Thyroid gland (tissue), 4 donors: ENCODE measurements at places on chromosomes 1 and 21. TPM values are rescaled to one million over a fixed set of nuclear protein-coding genes. Genes with fewer than 3 reads are reported as not detected.

DNA sequence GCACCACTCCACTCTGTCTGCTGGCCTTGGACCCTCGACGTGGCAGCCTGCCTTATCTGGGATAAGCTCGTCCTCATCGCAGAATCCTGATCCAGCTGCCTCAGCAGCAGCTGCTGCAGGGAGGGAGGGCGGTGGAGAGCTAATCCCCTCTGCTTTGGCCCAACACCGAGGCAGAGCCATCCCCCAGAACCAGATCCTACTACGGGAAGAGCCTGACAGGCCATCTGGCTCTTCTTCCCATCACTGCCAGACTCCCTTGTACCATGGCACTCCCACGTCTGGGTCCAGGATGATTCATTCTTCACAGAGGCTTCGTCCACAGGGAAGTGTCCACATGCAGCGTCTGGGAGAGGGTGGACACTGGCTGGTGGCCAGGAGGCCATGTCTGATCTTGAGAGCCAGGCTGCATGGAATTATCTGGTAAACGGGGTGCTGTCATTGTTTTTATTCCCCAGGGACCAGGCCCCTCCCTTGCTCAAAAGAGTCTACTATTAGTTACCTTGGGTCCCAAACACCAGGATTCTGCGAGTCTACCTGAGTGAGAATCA is 14.6 kb upstream of the PKP1 start:
- no peaks in the 10 kb centered on the region for H3K27me3 ChIP-seq
- H3K4me1 ChIP-seq, result peaks cover 8% of the 10 kb centered on the region
- H3K27ac ChIP-seq, result no peak overlapping the region
- no peak overlapping the region for H3K4me3 ChIP-seq

- H3K27me3 ChIP-seq, result no peaks in the 10 kb centered on the region
- H3K36me3 ChIP-seq, result peaks cover 21% of the 10 kb centered on the region
- peak overlapping the region; percentile 88 for H3K4me3 ChIP-seq
- DNase-seq, result no peak
- H3K27ac ChIP-seq, result no peak overlapping the region
Observed at GRCh38 chr1:20660363-20660762, 806 bp downstream of the DDOST start.

GRCh38 chr1:21139601-21140000 is 37.1 kb downstream of the EIF4G3 start:
- no peak overlapping the region for H3K27ac ChIP-seq
- DNase-seq, result peak; percentile 62
- H3K36me3 ChIP-seq, result no peaks in the 10 kb centered on the region
- H3K27me3 ChIP-seq, result no peaks in the 10 kb centered on the region
- no peak overlapping the region for H3K4me3 ChIP-seq

GRCh38 chr1:76680651-76681050 is 186.6 kb upstream of the ST6GALNAC5 start:
- H3K27ac ChIP-seq, result no peak overlapping the region
- H3K4me3 ChIP-seq, result no peak overlapping the region
- no peaks in the 10 kb centered on the region for H3K36me3 ChIP-seq

DNA sequence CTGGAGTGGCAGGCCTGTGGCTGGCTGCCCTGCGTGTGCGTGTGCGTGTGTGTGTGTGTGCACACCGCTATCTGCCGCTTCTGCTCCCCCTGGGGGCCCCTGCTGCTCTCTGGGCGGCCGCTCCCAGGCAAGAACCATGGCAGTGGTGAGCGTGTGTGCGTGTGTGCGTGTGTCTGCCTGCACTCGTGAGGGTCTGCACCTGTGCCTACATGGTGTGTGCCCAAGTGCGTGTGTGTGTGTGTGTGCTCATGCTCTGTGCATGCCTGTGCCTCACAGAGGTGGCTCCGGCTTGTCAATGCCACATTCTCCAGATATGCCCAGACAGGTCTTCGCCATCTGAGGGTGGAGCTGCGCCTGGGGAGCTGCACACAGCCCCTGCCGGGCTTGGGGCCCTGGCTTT is 18.7 kb upstream of the PEX10 start:
- no peak overlapping the region for H3K27ac ChIP-seq
- H3K4me3 ChIP-seq, result no peak overlapping the region
- no peak for DNase-seq
- no peaks in the 10 kb centered on the region for H3K27me3 ChIP-seq
- H3K36me3 ChIP-seq, result no peaks in the 10 kb centered on the region

DNA sequence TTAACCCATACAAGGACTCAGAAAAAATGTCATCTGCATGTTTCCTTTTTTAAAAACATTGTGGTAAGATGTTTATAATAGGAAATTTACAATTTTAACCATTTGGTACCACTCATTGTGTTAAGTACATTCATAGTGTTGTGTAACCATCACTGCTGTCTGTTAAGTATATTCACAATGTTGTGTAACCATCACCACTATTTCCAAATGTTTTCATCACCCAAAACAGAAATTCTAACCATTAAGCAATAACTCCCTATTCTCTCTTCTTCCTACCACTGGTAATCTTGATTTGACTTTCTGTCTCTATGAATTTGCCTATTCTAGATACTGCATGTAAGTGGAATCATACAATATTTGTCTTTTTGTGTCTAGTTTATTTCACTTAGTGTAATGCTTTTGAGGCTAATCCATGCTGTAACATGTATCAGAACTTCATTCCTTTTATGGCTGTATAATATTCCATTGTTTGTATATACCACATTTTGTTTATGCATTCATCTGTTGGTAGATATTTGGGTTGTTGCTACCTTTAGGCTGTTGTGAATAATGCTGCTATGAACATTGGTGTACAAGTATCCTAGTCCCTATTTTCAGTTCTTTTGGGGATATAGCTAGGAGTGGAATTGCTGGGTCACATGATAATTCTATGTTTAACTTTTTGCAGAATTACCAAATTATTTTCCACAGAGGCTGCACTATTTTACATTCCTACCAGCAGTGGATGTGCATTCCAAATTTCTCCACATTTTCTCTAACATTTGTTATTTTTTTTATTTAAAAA is 14.1 kb downstream of the HIPK1 start:
- H3K27me3 ChIP-seq, result no peaks in the 10 kb centered on the region
- DNase-seq, result no peak
- H3K4me3 ChIP-seq, result no peak overlapping the region
- H3K4me1 ChIP-seq, result peaks cover 23% of the 10 kb centered on the region

DNA sequence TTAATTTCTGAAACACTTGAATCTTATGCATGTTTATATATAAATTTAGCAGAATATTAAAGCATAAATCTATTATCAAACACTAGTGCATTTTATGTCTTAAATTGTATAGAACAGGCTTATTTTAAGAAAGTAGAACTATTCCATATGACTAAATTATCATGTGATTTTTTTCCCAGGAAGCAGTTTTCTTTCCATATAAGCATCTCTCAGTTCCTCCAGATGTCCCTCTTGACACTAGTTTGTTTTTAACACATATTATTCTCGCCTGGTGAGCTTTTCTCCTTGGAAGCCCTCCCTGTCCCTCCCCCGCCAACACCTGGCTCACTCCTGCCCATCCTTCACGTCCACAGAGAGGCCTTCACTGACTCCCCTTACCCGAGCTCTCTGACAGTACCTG is 48.3 kb upstream of the BCAR3 start:
- H3K27ac ChIP-seq, result peak overlapping the region; percentile 82
- H3K4me3 ChIP-seq, result no peak overlapping the region
- H3K4me1 ChIP-seq, result peaks cover 25% of the 10 kb centered on the region
- no peak for DNase-seq

GRCh38 chr1:20555758-20556120 is 3.4 kb downstream of the FAM43B start:
- H3K27ac ChIP-seq, result no peak overlapping the region
- H3K36me3 ChIP-seq, result no peaks in the 10 kb centered on the region
- H3K4me1 ChIP-seq, result no peaks in the 10 kb centered on the region

GRCh38 chr1:243587823-243588560 is 262.1 kb downstream of the AKT3 start:
- H3K4me1 ChIP-seq, result no peaks in the 10 kb centered on the region
- H3K27me3 ChIP-seq, result no peaks in the 10 kb centered on the region
- H3K36me3 ChIP-seq, result no peaks in the 10 kb centered on the region
- H3K27ac ChIP-seq, result no peak overlapping the region
- no peak for DNase-seq

Gene C2CD4D
- 1.3 TPM for total RNA-seq

Gene C1orf198
- 142 TPM for total RNA-seq

Gene TCHHL1
- total RNA-seq, result not detected
